ENCODE measurements at places on chromosomes 6 and 20.

DNA sequence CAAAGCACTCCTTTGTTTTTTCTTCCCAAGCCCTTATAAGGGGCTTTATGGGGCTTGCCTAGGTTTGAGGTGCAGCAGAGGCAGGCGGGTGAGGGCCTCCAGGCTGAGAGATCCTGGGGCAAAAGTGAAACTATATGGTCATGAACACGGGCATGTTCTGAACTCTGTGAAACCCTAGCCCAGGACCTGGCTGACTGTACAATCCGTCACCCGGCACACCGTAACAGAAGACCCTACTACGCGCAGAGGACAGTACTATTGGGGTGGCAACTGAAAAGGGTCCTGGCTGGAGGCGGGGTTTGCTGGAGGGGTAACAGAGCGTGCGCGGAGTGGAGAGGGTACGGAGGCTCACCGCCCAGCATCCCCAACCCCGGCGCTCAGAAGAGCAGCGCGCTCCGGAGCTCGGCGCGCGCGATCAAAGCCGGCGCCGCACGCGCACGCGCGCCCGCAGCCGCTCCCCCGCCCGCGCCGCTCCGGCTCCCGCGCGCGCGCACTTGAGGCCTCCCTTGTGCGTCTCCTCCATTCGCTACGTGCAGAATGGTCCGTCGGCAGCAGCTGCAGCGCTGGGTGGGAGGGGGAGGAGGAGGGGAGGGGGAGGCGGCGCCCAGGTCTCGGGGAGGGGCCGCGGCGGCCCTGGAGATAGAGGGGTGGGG lies 54.2 kb downstream of the MRPL14 start:
- peak; percentile 54 for DNase-seq

GRCh38 chr6:80005406-80005805 lies 957 bp downstream of the TTK start:
- DNase-seq: no peak

- no peak for DNase-seq
Observed at GRCh38 chr20:58405504-58406291, 16.7 kb downstream of the VAPB start.

DNA sequence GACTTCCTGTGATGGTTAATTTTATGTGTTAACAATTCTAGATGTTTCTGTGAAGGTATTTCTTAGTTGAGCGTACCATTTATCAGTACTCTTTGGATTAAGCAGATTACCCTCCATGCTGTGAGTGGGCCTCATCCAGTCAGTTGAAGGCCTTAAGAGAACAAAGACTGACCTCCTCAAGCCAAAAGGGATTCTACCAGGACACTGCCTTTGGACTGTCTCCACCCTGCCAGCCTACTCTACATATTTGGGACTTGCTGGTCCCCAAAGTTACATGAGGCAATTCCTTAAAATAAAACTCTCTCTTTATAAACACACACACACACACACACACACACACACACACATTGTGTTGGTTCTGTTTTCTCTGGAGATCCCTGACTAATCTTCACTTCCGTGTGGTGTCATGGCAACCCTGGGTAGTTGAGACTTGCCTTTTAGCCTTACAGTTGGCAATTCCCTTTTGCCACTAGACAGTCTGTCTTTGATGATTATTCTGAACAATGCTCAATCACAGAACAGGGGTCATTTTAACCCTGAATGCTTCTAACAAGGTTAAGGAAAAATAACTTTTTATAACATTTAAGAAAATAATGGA lies 32.2 kb downstream of the MRAP2 start:
- no peak for DNase-seq

DNA sequence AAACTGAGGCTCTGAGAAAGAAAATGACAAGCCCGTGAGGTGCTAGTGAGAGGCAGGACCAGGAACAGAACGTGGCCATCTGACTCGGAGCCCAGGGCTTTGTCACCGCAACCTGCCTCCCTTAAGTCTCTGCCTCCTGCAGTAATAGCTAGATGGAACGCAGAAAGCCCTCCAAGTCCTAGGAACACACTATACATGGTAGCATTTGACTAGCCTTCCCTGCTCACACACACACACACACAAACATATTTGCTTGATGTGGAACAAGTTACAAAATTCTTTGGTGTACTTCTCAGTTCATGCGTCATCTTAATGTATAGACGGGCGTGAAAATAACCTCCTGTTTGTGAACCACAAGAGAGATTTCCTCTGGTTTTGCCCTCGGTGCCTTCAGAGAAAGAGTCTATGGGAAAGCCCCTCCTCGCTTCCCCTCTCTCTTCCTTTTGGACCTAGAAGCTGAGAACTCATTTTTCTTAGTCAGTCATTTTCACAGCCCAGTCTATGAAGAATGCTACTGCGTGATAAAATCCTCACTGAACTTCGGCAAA lies 38.8 kb downstream of the C6orf52 start:
- DNase-seq: no peak

DNA sequence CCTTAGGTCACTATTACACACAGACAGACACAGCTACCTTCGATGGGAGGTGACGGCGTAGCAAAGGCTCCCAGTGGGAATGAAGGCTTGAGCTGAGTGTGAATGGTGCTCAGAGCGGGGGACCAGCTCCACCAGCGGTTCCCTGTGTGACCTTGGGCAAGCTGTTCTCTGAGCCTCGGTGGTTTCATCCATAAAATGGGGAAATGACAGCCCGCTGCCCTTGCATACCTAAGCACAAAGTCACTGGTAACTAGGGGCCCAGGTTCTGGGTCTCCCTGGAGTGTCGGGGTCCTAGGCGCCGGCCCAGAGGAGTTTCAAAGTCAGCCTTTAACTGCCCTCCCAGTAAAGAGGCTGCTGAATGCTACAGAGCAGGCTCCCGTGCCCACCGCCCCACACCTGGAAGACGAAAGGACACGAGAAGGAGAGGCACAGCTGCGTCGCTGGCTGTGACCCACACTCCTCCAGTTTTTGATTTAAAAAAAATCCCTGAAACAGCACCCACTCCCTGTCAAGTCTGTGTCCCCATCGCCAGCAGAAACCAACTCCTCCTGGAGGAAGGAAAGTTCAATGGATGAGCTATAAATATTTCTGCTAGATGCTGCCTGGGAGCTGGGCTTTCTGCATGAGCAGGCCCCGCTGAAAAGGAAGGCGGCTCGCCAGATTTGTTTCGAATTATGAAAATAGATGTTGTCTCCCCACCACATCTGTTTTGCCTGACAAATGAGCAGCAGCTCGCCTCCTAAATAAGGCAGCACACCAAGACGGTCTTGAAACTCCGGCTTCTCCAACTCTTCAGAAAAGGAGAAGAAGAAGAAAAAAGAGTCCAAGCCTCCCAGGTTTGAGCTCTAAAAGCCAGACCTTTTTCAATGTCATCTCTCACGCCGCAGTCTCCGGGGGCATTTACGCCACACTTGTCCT lies 27.4 kb downstream of the PMEPA1 start:
- DNase-seq: no peak

GRCh38 chr20:325889-326644 lies 715 bp downstream of the SOX12 start:
- no peak for DNase-seq

GRCh38 chr20:11912013-11912658 lies 5.6 kb upstream of the BTBD3 start:
- DNase-seq: no peak

DNA sequence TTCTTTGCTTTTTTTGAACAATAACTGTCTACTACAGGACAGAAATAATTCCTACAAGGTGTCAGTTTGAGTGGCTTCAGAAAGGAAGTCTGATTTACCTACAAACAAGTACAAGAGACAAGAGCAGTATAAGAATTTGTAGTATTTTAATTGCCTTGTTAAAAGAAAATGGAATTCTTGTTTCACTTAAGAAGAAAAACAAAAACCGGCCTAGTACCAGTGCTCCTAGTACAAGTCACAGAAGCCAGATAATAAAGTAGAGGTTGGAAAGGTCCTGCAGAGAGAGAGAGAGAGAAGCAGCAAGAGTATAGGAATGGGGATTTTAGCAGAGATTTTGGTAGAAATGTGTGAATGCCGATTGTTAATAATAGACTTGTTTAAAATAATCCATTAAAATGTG lies 6.4 kb downstream of the TAB2 start:
- no peak for DNase-seq

DNA sequence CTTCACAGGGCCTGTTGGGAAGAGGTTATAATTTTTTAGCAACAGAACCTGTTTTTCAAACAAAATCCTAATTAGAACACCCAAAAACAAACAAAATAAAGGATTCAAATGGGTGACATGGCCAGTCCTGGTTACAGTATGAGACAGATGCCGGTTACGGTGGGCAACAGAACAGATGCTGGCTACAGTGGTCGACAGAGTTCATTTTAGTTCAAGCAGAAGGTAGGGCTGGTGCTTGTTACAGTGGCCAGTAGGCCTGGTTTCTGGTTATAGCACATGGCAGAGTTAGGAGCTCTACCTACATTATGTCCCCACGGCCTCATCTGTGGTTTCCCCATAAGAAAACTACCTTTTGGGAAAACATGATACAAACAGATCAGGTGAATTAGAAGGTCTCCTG lies 327.7 kb downstream of the LAMA2 start:
- no peak for DNase-seq

DNA sequence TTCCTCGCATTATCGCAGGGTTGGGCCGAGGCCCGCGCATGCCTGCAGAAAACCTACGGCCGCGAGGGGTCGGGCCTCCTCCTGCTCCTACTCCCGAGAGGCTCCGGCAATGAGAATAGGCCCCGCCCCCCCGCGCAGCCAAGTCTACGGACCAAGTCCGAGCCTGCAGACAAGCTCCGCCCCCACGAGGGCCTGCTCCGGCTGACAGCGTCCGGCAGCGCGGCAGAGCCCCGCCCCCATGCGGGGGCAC lies 3.1 kb upstream of the GPSM3 start:
- DNase-seq: peak; percentile 100

- DNase-seq: no peak
Observed at GRCh38 chr20:64116541-64117431, 9.4 kb upstream of the NPBWR2 start.
